ENCODE measurements at places on chromosomes 13 and 19.

DNA sequence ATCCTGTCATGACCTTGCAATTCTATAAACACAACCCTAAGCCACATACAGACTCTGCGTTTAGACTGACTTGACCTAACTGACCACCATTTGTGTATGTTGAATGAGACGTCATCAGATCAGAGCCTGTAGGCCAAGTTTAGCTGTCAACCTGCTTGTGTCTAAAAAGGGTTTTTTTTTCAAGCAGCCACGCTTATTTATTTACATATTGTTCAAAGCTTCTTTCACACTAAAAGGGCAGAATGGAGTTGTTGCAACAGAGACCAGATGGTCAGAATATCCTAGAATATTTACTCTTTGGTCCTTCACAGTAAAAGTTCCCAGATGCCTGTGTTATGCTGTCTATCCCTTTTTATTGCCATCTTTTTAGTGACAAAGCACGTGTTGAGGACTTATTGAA, 307.7 kb upstream of the SLC10A2 start:
- no peak for DNase-seq

DNA sequence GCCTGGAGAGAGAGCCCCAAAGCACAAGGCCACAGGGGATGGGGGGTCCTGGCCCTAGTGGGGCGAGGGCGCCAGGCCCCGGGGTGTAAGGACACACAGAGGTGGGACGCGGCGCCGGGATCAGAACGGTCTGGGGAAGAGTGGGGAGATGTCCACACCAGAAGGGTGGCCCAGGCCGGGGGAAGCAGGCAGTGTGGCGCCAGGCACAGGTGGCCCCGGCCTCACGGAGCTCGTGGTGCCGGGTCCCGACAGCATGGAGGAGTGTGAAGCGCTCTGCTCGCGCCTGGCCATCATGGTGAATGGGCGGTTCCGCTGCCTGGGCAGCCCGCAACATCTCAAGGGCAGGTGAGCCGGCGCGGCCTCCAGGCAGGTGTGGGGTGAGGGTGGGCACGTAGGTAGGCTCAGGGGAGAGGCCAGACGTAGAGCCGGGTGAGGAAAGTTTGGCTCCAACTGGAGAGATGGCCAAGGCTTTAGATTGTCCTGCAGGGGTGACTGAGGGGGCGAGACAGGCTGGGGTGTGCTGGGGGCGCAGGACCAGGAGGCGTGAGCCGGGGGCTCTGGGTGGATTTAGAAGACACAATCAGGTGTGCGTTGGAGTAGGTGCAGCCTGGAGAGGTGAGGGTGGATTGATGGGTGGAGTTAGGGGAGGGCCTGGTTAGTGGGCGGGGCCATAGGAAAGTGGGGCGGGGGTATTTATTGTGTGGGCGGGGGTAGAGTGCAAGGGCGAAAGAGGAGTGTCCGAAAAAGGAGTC, 2.9 kb upstream of the ARHGAP45 start:
- no peak for DNase-seq

DNA sequence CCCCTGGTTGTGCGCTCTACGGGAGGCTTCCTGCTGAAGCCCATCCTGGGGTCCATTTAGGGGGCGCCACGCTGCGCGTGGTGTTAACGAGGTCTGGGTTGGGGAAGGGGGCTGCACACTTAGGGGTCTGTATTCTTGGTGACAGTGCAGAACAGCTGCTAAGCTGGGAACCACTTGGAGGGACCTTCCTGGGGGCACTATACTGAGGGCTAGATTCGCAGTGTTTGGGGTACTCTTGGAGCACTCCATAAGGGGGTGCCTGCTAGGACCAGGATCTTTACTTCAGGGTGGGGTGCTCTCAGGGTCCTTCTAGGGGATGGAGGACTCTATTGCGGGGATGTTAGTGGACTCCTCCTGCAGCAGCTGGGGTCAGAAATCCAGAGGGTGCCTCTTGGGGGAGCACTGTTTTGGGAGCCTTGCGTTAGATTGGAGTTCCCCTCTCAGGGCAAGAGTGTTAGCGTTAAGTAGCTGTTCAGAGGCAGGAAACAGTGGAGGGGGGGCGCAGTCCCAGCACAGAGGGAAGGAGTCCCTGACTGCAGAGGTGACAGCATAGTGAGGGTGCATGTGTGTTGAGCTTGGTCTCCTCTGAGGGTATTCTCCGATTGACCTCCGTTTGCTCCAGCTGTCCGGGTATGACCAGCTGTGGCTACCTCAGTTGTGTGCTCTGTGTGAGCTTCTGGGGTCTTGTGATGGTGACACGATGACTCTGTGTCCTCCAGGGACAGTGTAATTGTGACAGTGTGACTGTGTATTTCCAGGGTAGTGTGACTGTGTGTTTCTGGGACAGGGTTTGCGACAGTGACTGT, 1.1 kb downstream of the PDE4A start:
- no peak for DNase-seq

DNA sequence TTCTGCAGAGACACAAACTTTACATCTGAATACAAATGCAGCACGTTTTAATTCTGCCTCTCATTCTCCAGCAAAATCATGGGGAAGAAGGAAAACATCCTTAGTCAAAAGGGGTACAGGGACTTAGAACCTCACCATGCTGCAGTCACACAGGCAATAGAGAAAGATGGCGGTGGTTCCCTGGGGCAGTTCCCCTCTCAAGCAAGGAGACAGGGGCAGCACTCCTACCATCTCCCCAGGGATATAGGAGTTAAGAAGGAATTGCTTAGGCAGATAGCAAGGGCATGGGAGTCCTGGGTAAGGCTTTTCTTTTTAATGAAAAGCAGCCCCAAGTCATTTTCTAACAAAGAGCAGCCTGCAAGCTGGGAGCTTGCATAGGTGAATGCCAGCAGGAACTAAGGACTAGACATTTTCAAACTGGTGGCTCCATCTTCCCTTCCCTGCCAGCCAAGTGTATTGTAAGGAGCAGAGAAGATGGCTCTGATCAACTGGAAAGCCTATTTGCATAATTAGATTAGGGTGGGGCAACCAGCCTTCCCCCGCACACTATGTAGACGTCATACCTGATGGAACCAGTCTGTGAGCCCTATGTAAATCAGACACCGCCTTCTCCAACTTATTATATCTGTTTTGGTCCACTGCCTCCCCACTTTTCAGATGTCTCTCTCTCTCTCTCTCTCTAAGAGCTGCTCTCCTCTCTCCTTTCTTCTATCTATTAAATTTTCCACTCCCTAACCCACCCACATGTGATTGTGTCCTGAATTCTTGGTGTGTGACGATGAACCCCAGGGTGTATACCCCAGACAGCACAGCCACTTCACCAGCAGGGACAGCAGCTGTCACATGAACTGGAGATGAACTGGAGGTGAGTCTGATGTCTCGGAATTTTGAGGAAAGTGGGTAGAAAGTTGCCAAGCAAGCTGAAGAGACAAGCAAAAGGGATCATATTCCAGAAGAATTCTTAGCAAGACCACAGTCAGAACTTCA, 514.5 kb downstream of the IRS2 start:
- DNase-seq: no peak

DNA sequence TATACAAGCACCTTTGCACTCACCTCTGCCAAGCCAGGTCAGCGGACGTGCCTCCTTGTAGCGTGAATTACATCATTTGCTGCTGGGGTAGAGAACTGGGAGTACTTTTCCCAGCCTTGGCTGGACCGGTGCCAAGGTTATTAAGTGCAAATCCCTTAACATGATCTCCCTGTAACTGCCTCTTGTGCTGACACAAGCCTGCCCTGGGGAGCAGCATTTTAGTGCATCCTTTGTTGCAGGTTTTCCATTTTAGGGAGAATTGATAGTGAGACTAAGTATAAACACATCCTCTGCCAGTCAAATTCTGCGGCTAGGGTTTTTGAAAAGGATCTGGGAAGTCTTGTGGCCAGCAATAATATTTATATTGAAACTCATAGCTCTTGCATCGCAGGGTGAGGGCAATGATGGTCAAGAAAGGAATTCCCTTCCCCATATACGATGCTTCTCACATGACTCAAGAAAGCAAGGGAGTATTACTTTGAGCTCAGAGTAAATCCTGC, 32.7 kb upstream of the DCLK1 start:
- DNase-seq: peak; percentile 0

DNA sequence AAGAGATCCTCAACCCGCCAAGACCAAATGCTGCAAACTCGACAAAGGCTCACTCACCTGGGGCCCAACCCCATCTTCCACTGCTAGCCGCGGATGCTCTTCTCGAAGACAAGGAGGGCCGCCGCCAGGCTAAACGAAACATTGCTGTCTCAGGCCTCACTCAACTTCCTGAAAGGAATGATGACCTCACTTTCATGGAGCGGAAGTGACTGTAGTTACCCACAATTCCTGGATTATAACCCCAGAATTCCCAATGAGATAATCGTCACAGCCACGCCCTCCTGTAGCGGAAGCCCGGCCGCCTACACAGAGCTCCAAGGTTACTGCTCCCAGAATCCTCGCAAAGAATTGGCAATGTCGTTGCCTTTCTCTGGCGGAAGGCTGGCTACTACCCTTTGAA, 10.5 kb upstream of the ZNF112 start:
- DNase-seq: no peak

GRCh38 chr13:95434111-95434510, 118.4 kb upstream of the CLDN10 start:
- no peak for DNase-seq

- no peak for DNase-seq
Observed at GRCh38 chr13:99258210-99258860, at the start of gene GPR18. Gene GPR18, minus strand, starts transcription at chr13:99258379. Its CDS starts 2,507 bp downstream, at chr13:99255872.

DNA sequence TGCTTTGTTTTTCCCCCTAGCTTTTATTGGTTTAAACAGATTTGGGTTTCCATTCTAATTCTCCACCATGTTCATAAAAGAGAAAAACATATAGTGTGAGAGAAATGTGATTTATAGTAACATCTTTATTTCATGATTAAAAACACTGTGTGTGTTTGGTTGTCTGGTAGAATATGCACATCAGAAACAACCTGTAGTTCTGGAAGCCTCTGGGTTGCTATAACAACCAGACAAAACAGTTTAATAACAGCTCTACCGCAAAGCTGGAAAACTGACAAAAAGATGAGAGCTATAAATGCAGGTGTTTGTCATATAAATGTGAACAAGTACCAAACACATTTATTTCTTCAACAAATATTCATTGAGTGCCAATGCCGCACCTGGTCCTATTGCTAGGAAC, 9.8 kb downstream of the KBTBD6 start:
- DNase-seq: no peak

DNA sequence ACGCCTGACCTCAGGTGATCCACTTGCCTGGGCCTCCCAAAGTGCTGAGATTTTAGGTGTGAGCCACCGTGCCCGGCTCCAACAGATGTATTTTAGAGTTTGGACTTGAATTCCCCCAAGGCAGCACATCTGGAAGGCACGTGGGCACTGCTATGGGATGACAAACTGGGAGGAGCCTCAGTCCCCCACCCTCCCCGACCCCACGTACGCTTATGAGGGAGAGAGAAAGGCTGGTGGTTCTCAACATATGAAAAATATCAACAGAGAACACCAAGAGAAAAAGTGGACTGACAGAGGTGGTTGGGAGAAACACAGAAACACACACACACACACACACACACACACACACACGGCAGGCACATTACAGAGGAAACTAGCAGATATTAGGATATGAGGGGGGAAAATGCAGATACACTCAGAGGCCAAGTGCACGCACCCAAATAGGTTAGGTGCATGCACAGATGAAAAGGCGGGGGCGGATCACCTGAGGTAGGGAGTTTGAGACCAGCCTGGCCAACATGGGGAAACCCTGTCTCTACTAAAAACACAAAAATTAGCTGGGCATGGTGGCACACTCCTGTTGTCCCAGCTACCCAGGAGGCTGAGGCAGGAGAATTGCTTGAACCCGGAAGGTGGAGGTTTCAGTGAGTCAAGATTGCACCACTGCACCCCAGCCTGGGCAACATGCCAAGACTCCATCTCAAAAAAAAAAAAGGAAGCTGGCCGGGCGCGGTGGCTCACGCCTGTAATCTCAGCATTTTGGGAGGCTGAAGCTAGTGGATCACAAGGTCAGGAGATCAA, 3.2 kb downstream of the STX10 start:
- DNase-seq: no peak

DNA sequence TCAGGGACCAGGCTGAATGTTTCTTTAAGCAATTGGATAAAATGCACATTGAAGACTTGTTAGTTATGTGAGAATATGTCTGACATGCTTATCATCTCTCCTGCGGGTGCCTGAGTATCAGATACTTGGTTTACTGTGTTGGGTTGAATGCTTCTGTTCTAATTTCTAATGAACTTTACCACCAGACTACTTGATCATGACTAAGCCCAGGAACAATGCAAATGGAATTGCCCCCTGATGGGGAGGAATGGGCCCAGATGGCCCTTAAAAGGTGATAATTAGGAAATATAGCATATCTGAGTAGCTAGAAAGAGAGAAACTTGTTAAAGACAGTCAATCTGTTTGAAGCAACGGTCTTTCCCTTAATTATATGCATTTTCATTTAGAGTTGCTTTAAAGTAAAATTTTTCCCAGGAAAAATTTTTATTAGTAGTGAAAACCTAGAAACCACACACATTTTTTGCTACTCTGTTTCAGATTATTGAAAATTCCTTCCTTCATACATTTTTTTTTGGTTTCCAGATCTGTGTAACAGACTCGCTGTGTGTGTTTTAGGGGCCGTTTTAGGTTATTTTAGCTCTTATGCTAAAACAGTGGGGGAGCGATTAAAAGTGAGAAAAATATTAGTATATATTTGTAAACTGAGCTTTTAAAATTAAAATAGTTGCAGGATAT, 186.6 kb downstream of the TM9SF2 start:
- DNase-seq: no peak

GRCh38 chr13:37531049-37531448, 67.5 kb downstream of the POSTN start:
- DNase-seq: no peak

DNA sequence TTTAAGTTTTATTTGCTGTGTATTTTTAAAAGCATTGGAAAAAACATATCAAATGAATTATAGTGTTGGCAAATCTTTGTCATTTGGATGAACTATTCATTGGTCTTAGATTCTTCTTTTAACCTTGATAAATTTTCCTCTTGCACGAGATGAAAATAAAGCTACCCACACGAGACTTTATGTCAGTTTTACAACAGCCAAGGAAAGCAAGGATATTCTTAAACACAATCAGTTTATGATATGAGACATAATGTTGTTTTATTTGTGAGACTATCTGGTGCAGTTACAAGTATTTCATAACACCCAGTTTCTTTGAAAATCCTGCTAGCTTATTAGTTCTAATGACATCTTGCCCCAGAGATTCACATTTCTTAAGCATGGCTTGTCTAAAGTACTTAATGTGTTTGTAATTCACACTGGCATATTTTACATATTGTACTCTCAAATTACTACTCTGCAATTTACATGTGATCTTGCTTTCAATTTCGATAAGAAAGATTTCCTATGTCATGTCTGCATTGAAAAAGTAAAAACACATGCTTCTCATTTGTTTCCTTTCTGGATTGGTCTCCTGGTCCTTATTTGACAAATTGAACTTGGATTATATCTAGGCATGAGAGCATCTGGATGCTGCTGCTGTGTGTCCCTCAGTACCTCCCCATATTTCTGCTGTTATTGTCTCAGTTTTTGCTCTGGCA, 955.5 kb upstream of the PCDH9 start:
- DNase-seq: no peak

GRCh38 chr13:73656863-73657262, 477.3 kb downstream of the KLF12 start:
- DNase-seq: no peak

DNA sequence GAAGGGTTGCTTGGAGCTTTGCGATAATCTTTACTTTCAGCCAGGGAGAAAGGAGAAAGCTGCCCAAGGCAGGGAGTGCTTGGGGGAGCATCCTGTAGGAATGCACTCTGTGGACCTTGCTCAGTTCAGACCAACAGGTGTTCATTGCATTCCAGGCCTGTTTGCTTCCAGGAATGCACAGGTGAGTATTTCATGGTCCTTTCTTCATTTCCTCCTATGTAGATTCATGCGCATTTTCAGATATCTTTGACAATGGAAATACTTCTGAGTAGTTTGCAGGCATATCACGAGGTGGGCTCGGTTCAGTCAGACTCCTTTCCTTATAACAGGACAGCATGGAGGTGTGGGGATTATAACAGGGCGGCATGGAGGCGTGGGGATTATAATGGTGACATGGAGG, 254.8 kb downstream of the FGF9 start:
- no peak for DNase-seq

All from NCI-H2171 (cell line).